NCI-H446 treated with DMSO at 0.1 percent for 48 hours (cell line): ENCODE measurements at places on chromosomes 6 and 20.

DNA sequence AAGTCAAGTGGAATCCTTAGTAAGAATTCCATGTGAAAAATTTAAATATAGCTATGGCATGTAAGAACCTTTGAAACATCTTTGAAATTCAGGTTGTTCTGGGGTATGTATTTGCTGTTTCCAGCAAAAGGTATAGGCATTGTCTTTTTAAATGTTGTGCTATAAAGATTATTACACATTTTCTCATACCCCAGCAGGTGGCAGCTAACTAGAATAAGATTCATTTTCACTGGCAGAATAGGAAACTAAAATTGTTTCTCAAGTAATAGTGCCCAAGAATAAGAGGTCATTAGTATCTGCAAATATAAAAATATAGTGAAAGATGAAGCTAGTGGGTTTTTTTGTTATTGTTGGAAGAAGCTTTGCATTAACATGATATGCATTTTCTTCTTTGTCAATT, 1.8 kb downstream of the GRIK2 start:
- peak; percentile 50 for DNase-seq

- DNase-seq: no peak
Observed at GRCh38 chr6:21200134-21200870, 393.2 kb upstream of the SOX4 start.

- DNase-seq: no peak
Observed at GRCh38 chr6:166556863-166557322, 29.6 kb downstream of the RAMACL start.

DNA sequence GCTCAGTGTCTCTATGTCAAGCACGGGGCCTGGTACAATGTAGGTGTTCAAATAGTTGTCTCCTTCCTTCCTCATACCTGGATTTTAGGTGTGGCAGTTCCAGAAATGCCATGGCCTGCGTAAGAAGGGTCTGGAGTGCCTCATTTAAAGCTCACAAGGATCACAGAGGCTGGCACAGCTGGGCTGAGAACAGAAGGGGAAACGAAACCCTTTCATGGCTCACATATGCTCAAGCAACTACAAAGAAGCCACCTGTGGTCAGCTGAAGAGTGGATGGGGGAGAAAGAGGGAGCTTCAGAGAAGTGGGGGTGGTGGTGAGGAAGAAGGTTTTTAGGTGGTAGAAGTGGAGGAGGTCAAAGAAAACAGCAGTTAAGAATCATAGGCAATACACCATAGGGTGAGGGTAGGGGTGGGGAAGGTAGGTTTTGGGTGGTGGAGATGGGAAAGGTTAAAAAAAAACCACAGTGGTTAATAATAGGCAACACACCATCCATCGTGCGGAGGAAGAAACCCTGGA, 17.0 kb upstream of the TOP1 start:
- no peak for DNase-seq

- DNase-seq: no peak
Observed at GRCh38 chr6:150169609-150170008, 26.8 kb downstream of the PPP1R14C start.

- DNase-seq: no peak
Observed at GRCh38 chr6:106380407-106380806, 19.9 kb downstream of the CRYBG1 start.

DNA sequence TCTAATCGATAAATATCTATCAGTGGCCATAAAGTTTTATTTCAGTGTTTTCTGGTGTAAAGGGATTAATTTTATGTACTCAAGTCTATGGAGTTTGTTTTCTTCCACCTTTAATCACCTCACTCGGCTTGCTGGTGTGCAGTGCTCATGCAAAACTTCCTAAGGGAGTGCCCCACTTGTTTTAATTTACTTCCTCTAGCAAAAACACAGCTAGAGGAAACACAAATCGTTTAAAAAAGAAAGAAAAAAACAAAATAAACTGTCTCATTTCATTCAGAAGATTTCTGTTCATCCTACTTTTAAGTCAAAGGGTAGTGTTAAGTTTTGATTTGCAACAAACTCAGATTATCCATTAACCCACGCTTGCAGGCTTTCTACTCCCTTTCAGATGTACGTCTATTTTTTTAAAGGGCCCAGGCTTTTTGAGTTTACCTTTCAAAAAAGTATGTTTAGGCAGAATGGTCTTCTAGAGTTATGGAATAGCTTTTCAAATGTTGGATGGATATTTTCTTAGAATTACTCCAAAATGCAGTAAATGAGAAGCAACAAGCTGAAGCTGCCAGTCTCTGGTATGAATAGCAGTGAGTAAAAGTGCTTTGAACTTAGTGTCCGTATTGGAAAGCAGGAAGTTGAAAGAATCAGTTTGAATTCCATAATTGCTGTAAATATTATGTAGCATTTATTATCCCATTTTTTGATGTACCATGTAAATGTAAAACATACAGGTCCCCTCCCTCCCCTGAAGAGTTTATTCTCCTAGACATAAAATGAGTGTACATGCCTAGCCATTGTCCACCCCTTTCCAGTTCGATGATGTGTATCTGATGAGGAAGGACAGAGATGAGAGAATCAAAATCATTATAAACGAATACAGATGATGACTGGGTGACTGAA, 113.3 kb downstream of the SLC16A10 start:
- no peak for DNase-seq

GRCh38 chr6:152478377-152479010, 158.7 kb downstream of the SYNE1 start:
- DNase-seq: no peak

DNA sequence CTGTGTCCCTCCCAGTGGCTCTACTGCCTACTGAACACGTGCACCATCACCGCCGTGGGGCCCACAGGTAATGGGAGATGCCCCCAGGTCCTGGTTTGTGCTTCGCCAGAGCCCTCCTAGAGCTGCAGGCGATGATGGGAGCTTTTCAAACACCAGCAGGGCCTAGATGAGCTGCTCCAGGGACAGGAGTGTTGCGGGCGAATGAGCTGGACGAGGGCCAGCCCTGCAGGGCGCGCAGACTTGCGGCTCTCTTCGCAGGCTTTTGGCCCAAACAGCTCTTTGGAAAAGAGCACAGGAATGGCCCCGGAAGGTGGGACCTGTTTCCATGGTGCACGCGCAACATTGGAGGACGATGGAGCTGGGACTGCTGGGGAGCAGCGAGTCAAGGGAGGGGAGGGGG, 409.3 kb upstream of the SULF2 start:
- DNase-seq: peak; percentile 70

DNA sequence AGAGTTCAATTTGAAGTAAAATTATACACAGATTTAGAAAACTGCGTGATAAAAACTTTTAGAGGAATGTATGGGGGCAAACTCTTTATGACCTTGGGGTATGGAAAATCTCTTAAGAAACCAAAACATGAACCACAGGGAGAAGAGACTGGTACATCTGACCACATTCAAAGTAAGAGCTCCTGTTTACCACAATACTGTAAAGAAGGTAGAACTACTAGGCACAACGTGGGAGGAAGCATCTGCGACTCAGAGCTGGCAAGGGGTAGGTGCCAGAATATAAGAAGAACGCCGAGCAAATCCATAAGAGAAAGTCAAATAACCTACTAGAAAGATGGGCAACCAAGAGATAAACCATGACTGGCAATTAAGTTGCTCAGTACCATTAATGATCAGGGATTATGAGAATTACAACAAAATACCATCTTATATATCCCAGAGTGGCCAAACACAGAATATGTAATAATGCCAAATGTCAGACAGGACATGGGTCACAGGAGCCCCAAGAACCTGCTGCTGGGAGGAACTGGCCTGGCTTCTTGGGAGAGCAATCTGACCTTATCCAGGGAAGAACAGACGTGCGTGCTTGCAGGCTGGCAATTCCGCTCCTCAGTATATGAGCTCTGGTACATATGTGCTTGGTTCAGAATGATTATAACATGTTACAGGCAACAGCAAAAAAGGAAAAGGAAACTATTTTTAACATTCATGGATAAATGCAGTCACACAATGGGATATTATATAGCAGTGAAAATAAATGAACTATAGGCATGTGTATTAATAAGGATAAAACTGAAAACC, 50.2 kb downstream of the INSM1 start:
- DNase-seq: no peak

DNA sequence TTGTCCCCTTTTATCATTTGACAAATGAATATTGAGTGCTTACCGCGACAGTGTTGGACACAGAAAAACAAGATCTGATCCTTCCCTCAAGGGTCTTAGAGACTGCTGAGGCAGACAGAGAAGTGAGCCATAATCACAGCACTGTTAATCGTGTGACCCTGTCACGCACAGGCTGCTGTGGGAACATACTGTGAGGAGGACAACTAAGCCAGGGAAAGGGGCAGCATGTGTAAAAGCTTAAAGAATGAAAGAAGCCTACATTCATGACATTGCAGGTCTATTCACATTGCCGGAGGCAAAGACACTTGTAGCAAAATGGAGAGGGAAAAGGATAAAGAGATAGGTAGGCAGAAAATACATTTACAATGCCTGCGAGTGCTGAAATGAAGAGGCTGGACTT, 32.7 kb downstream of the TRDN start:
- no peak for DNase-seq

GRCh38 chr20:8355453-8355852, 223.4 kb downstream of the PLCB1 start:
- no peak for DNase-seq

GRCh38 chr6:165308926-165309731, at the start of gene C6orf118:
Gene C6orf118 (minus strand): TSS chr6:165309605. CDS start chr6:165309586, 19 bp downstream.
- no peak for DNase-seq

GRCh38 chr6:5126214-5126613, 41.1 kb downstream of the PPP1R3G start:
- DNase-seq: no peak

GRCh38 chr6:107144014-107144413, 28.7 kb upstream of the BEND3 start:
- no peak for DNase-seq

DNA sequence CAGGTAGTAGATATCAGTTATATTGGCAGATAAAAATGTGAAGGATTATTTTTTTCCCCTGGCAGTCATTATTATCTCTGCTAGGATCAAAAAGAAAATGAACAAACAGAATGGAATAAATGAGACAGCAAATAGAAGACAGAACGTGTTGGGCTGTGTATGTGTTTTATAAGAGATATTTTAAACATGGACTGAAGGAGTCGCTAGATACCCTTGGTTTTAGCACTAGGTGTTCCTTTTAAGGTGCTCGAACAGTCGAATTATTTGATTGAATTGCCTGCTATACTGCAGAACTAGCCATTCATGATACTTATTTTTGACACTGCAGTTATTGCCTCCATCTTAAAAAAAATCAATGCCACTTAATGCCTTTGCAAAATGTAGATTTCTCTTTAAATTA, 3.7 kb downstream of the GRIK2 start:
- peak; percentile 84 for DNase-seq
